ENCODE measurements at places on chromosomes 12 and 14.

GRCh38 chr12:54479421-54479820 lies 6.0 kb upstream of the GTSF1 start:
- no peak for DNase-seq

GRCh38 chr14:20775043-20775442 lies 6.0 kb upstream of the RNASE6 start:
- DNase-seq = no peak

DNA sequence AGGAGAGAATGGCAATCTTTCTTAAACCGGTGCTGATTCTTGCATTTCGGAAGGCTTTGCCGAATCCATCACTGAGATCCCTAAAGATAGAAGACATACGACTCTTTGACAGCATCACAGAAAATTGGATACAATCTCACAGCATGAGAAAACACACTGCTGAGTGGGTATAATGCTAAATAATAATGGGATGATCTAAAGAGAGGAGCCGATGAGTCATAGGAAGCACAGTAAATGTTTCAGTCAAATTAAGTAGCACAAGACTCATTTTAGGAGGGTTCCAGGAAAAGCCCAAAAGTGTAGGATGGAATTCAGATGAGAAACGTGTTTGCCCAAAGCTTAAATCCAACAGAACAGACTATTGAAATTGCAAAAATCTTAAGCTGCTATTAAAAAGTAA lies 81.7 kb downstream of the CPNE8 start:
- DNase-seq = no peak

- DNase-seq = no peak
Measured at GRCh38 chr14:92264195-92264594, 58.8 kb upstream of the SLC24A4 start.

DNA sequence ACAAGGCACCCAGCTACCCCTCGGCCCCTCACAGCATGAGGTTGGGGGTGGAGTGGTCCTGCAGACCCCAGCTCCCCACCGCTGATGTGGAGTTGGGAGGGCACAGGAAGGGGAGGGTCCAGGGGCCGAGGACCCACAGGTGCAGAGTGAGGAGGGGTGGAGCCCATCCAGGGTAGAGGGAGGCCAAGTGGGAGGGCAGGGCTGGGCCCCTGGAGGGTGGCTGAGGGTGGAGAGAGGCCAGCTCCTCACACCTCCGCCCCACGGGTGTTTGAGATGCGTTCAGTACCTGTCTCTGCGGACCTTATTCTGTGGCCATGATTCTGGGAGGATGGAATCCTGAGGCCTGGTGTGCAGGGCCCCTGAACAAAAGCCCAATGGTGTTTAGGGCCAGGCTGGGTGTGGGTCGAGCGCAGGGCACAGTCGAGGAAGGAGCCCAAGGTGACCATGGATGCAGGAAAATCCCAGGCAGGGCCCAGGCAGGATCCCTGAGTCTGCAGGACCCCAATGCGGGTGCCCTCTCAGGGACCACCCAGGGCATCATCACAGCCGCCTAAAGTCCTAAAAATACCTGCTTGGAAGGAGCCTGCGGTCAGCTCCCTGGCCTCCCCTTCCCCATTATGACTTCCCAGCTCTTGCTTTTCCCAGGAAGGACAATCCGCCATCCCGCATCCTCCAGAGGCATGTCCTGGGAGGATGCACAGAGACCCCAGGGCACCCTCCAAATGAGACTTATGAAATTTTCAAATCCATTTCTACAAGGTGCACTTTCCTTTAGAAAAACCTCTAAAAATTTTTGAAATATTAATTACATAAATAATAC lies 377.1 kb upstream of the SFSWAP start:
- DNase-seq = no peak

DNA sequence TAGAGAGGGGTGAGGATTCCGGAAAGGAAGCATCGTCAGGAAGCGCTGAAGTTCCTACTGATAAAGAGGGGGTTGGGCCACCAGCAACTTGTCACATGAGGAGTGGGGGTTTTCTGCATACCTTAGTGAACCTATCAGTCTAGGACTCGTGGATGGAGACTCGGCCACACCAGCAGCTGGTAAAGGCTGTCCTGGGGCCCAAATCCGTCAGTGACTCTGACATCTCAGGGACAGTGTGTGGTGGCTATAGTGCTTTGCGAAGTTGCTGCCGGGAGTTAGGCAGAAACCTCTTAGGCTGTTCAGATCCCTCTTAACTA lies 16.4 kb downstream of the RNASE2 start:
- DNase-seq = no peak
